ENCODE measurements at places on chromosomes 16 and 17.

- no peak for DNase-seq
Measured at GRCh38 chr16:53804467-53804866, 100.5 kb downstream of the FTO start.

- no peak for DNase-seq
Measured at GRCh38 chr17:79546386-79546785, 64.5 kb downstream of the RBFOX3 start.

- no peak for DNase-seq
Measured at GRCh38 chr16:65733721-65734120, 611.9 kb upstream of the CDH11 start.

- no peak for DNase-seq
Measured at GRCh38 chr16:14215941-14216340, 144.8 kb downstream of the MRTFB start.

- DNase-seq: no peak
Measured at GRCh38 chr16:83955218-83956130, 2.4 kb downstream of the OSGIN1 start.

DNA sequence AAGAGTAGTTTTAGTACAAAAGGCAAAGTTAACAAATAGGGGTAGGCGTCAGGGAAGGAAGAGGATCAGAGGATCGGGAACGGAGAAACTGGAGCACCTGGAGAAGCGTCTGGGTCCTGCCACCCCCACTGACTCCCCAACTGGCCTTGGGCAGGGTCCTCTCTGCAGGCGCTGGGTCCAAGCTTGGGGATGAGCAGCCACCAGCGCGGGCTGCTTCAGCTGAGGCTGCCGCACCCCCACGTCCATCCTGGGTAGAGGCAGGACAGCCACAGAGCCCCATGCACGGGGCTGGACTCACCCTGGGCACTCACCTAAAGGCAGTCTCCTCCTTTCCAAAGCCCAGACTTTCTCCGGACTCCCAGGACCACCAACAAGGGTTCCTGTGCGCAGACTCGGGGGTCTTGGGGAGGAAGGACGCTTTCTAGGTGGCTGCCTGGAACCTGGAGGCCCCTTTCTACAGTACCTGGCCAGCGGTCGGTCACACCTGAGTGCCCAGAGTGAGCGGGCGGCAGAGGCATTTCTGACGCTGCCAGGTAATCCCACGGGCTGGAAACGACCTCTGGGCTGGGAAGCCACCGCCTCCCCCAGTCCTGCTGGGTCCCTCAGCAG lies 1.1 kb downstream of the HS3ST6 start:
- DNase-seq: no peak

- no peak for DNase-seq
Measured at GRCh38 chr17:81223762-81224130, 981 bp upstream of the CEP131 start.

DNA sequence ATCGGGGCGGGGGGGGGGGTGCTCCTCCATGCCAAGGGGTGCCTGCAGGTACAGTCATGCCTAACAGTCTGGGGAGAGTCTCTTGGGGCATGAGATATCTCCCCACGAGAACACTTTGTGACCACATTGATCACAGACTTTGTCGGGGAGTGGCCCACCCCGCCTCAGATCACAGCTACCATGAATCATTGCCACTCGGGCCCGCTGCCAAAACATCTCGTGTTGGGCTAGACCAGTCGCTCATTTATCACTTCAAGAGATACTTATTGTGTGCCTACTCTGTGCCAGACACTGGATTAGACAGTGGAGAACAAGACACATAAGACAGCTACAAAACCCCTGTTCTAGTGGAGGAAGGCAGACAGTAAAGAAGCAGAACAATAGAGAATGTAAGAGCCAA lies 72.6 kb downstream of the CLEC16A start:
- DNase-seq: peak; percentile 53

DNA sequence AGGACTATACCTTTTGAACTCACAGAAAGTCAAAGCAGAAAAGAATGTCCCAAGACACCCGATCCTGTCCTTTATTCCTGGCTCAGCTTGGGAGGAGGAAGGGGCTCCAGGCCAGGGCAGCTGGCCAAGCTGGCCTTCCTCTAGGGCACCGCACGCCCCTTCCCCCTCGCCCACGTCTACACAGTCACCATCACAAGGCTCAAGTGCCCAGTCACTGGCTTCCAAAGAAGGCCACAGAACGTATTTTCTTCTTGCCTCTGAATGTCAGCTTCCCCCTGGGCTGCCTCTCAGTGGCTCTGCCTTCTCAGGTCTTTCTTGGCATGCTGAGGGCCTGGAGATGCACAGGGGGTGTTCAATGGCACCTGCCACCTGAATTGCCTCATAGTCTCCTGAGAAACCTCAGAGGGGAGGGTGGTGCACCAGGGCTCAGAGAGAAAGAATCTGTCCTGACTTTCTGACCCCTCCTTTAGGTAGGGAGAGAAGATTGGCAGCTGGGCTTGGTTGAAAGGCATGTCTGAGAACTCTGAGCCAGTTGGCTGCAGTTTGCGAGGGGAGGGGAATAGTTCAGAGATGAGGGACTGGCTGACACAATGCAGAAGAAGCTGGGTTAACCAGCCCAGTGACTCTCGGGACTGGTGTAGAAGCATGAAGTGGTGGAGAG lies 2.1 kb downstream of the DHRS11 start:
- DNase-seq: no peak

- DNase-seq: peak; percentile 80
Measured at GRCh38 chr16:30526137-30526822, at the start of gene ZNF768. TSS of gene ZNF768 (minus strand) at chr16:30526566. CDS start at chr16:30526413, 153 bp downstream.

- DNase-seq: no peak
Measured at GRCh38 chr16:86378831-86379504, 131.4 kb upstream of the FOXF1 start.

- no peak for DNase-seq
Measured at GRCh38 chr16:114327-114726, 24.1 kb downstream of the NPRL3 start.

DNA sequence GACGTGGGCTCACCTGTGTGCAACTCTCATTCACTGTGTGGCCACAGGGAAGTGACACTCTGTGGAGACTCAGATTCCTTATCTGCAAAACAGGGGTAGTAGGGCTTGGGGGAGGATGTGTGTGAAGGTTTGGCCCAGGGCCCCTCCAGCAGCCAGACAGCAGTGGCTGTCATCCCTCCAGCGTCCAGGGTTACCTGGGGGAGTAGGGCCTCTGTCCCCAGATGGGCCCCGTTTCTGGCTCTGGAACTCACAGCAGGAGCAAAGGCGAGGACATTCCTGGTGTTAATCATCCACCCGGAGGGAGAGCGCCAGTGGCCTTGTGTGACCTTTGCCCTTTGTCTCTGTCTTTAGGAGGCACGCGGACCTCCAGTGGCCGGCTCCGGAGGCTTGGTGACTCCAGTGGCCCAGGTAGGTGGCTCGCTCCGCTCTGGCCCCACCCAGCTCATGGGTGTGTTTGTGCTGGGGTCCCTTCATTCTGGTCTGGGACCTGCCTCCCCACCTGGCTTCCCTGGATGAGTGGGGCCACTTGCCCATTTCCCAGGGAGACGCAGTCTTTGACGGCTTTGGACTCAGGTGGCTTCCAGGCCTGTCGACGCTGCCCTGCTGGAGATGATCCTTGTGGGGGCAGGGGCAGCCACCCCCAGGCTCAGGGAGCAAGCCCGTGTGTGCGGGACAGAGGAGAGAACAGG lies 166.2 kb downstream of the SEC14L1 start:
- DNase-seq: no peak

DNA sequence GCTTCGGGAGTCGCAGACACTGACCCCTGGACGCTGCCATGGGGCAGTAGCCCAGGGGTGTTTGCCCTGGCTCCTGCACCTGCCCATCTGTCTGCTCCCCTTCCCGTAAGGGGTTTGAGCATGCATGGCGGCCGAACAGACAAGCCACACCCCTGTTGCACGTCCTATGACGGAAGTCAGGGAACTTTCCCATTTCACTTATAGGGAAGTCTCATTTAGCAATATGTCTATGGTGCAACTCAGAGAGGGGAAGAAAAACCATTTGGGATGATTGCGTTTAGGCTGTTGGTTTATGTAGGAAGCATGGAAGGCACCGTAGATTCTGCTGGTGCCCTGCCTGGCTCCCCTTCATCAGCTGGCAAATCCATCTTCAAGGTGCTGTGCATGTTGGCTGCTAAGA lies 112.5 kb downstream of the HAPSTR1 start:
- DNase-seq: no peak

- DNase-seq: no peak
Measured at GRCh38 chr16:11229906-11230305, 26.1 kb downstream of the SOCS1 start.

- no peak for DNase-seq
Measured at GRCh38 chr16:50602531-50603205, 54.5 kb downstream of the NKD1 start.

DNA sequence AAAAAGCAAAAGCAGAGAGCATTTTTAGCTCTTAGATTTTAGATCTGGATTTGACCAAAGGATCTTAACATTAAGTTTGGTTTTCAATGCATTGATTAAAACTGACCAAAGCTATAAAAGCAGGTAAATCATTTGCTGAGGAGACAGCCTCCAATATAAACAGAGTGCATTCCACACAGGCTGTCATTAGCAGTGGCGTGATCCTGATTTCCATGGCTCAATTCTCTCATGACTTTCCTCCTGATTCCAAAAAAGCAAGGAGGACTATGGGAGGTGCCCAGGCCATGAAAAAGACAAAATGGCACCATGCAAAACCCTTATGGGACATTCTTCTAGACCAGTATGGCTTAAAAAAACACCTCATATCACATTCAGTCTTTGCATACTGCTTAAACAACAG lies 53.5 kb downstream of the PARN start:
- no peak for DNase-seq

GRCh38 chr16:65068151-65068740 lies 53.6 kb downstream of the CDH11 start:
- no peak for DNase-seq

DNA sequence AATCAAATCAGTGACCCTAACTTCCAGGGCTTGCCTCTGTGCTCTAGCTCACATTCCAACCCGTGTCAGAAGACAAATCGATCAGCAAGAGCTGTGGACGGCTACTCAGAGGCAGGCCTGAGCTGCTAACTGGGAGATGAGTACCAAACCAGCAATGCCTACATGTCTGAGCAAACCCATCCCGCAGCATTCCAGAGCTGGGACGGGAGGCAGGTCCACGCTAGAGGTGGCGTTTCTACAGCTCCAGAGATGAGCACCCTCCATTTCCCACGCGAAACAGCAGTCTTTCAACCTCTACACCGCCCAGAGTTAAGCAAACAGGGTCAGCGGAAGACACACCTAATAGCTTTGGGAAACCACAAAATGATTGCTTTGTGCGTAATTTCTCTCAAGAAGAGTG lies 6.5 kb downstream of the NXN start:
- DNase-seq: no peak

- no peak for DNase-seq
Measured at GRCh38 chr17:43852571-43852970, 5.6 kb downstream of the CD300LG start.

GRCh38 chr16:10566613-10567012 lies 13.8 kb downstream of the EMP2 start:
- DNase-seq: no peak

DNA sequence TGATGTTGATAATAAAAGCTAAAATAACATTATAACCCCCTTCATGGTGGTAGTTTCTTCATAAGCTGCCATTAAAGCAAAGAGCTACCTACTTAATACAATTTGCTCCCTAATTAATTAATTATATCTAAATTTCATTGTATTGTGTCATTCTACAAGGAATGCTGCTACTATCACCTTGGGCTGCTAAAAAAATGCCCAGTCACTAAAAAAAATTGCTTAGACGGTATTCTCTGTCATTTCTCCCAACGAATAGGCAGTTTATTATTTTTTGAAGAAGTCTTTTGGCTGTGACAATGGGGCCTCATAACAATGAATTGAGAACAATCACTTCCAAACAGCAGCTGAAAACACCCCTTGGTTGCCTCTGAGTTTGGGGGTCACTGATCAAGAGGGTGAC lies 59.5 kb downstream of the XYLT1 start:
- no peak for DNase-seq

DNA sequence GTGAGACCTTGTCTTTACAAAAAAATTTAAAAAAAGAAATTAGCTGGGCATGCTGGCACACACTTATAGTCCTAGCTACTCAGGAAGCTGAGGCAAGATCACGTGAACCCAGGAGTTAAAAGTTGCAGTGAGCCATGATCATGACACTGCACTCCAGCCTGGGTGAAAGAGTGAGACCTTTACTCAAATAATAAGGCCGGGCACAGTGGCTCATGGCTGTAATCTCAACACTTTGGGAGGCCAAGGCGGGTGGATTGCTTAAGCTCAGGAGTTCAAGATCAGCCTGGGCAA lies 11.5 kb upstream of the RIPOR1 start:
- no peak for DNase-seq

DNA sequence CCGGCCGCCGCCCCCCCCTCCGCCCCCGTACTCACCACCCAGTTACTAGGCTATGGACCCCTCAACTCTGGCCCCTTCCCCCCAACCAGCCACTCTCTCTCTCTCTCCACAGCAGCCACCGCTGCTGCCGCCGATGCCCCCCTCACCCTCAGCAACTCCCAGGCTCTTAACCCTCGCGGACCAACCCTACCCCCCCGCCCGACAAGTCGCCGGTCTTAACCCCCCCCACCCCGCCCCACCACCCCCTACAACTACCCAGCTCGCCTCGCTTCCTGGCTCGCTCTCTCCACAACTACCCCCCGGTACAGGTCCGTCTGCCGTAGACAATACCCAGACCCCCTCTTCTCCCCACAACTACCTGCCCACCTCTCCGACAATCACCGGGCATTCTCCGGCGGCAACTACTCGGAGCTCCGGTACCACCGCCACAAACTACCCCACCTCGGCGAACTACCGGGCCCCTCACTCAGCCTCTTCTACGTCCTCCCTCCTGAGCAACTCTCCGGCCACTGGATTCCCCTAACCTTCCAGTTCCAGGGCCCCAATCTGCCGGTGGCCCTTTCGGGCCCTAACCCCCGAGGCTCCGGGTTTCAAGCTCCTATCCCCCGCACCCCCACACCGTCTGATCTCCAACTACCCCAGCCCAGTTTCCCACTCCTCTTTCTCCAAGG lies 702 bp downstream of the PHF23 start:
- DNase-seq: no peak

DNA sequence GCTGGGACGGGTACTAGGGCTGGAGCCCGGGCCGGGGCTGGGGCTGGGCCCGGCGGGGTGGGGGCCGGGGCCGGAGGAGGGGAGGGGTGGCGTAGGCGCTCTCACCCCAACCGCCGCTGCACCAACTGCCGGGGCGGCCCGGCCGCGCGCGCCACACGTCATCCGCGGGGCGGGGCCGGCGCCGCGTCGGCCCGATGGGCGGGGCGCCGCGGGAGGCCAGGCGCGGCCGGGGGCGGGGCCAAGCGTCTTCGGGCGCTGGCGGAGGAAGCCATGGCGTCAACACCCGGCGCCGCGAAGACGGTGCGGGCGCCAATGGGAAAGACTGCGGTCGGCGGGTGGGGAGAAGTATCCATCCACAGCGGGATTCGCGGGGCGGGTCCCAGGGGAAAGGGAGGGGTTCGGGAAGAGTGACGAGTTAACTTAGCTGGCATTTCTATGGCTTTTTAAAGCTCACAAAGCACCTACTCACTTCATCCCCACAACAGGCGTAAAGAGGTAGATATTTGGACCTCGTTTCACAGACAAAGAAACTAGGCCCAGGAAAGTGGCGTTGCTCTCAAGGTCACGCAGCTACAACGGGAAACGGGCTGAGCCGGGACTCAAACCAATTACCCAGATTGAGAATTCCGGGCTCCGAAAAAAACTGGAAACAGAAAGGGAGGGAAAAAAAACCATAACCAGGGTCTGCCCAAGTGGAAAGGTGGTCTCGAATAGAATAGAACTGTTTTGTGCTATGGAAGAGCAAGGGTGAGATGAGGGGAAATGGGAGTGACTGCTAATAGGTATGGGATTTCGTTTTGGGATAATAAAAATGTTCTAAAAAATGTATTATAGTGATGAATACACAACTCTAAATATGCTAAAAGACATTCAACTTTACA lies at the start of gene SPAG9:
Gene SPAG9, minus strand, starts transcription at position 130 of the 881 bp plus-strand sequence. CDS start 212 bp downstream, outside the sequence.
- DNase-seq: peak; percentile 99

All from AG08396 (cell line).